A549 treated with Hydrocortisone at 1 μM for 4 hours (cell line): ENCODE measurements at places on chromosomes 11 and 22. TPM values are rescaled to one million over a fixed set of nuclear protein-coding genes. Genes with fewer than 3 reads are reported as not detected.

The IL10RA gene
- total RNA-seq: 0.05 to 0.13 TPM (median 0.10 TPM) in 4 of 5 replicates, not detected in the other

The SMTNL1 gene
- total RNA-seq: not detected in 5 replicates

The EMID1 gene
- 0.15 to 0.61 TPM (median 0.48 TPM) in 5 replicates for total RNA-seq

The CATSPERZ gene
- total RNA-seq: 2.1 to 2.6 TPM (median 2.4 TPM) in 5 replicates

The PANX3 gene
- not detected in 5 replicates for total RNA-seq

The VPREB1 gene
- total RNA-seq: not detected in 5 replicates

The CCDC73 gene
- total RNA-seq: 0.03 to 0.07 TPM in 2 of 5 replicates, not detected in the others

The SCGB1A1 gene
- total RNA-seq: not detected in 5 replicates

The MS4A3 gene
- total RNA-seq: not detected in 5 replicates

The FUT4 gene
- 2.4 to 2.7 TPM (median 2.6 TPM) in 5 replicates for total RNA-seq

The PHRF1 gene
- 34.9 to 36.8 TPM (median 35.7 TPM) in 5 replicates for total RNA-seq

The ASCL2 gene
- total RNA-seq: not detected in 5 replicates

The MICAL2 gene
- 113 to 157 TPM (median 148 TPM) in 5 replicates for total RNA-seq
